ENCODE measurements at places on chromosomes 1 and 21.

GRCh38 chr21:43369124-43369523, 57.8 kb downstream of the SIK1 start:
- no peak for DNase-seq

GRCh38 chr1:162003830-162004215, 19.8 kb downstream of the OLFML2B start:
- DNase-seq, result no peak

DNA sequence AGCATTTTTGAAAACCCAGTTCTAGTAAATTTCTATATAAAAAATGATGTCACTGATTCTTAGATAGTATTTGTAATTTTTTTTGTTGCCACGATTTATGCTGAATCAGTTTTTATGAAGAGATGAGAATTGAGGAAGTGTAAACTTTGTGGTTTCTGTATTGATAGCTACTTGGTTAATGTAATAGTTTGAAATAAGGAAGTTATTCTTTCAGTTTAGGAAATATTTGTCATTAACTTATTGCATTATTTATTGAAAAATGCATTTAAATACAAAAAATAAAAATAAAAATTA, 97.8 kb downstream of the ZFYVE9 start:
- no peak for DNase-seq

- peak; percentile 94 for DNase-seq
Measured at GRCh38 chr1:202270871-202271326, 70.8 kb downstream of the UBE2T start.

- no peak for DNase-seq
Measured at GRCh38 chr1:99496067-99496466, 149.8 kb upstream of the PALMD start.

All from COR-L47 (cell line).